ENCODE measurements at places on chromosomes 7 and 10.

DNA sequence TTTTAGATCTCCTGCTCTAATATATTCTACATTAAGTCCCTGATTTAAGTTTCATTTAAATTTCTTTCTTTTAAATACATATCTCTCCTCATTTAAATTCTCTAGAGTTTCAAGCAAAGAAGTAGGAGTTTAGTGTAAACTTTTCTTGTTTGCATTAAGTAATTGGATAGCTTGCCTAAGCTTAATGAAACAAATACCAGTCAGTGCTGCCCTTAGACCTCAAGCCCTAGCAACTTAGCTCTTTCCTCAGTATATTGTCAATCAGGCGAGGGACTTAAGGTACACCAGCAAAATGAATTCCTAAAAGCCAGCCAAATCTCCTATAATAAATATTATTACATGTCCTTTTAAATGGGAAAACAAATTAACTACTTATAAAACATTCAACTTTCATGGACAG lies 101.5 kb downstream of the CHCHD3 start:
- DNase-seq: no peak

DNA sequence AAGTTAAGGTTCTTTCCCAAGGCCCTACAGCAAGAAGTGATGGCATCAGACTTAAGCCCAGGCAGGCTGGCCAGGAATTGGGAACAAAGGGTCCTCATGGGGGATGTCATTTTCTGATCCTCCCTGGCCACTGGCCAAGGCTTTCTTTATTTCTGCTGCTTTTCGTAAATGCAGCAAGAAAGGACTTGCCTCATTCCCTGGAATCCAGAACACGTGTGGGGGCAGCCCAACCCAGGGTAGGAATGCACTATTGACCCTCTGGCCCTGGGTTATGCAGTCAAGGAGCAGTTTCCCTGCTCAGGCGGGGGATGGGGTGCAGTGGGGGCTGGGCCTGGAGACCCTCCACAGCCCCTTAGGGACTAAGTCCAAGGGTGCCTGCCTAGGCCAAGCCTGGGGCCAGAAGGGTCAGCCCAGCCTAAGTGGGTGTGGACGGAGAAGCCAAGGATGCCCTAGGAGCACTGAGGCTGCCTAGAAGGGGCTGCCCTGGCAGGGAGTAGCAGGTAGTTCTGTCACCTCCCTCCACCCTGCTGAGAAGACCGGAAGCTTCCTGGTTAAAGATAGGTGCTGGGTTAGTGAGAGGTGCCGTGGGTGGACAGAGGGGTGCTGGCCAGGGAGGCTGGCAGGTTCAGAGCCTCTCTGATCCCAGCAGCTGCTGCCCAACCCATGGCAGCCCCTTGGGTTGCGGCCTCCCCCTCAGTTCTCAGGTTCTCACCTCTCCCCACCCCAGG lies 179.2 kb downstream of the SH3PXD2A start:
- no peak for DNase-seq

DNA sequence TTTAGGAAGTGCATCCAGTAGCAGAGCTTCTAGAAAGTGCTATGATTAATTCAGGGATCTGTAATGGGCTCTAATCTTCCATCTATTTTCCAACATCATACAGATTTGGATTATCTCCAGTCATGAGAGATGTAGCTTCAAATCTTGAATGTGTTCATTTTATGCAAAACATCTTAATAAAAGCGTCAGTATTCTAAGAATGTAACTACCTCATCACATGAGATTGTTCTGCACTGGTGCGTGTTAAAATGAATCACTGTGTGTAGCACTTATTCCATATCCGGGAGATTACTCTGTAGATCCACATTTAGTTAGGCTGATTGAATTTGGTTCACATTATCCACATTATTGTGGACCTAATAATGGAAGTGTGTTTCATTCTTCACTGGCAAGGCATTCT lies 344.9 kb upstream of the CHRM2 start:
- no peak for DNase-seq

DNA sequence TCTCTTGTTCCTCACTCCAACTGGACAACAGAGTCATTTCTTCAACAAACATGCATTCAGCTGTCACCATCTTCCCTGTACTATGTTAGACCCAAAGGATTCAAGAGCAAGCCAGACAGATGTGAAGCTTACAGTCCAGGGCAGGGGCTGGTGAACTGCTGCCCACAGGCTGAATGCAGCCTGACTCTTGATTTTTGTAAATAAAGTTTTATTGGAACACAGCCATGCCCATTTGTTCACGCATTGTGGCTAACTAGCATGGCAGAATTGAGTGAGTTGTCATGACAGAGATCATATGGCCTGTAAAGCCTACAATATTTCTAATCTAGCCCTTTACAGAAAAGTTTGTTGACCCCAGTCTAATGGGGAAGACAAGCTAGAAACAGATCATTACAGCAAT lies 208.7 kb downstream of the EMX2 start:
- DNase-seq: no peak

DNA sequence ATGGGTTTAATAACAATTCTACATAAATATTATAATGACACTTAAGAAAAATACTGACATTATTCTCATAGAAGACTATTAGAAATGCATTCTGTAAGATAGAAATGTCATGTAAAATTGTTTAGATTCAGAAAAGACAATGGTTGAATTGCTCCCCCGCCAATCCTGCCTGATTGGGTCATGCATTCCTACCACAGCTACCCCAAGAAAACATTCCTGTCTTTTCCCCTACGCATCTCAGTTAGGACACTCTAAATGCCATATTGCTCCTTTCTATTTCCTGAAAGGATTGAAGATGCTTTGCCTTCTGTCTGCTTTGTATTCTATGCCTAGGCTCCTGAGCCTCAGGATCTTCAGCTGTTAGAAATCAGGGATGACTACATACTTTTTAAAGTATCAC lies 109.4 kb downstream of the DGKB start:
- DNase-seq: no peak

DNA sequence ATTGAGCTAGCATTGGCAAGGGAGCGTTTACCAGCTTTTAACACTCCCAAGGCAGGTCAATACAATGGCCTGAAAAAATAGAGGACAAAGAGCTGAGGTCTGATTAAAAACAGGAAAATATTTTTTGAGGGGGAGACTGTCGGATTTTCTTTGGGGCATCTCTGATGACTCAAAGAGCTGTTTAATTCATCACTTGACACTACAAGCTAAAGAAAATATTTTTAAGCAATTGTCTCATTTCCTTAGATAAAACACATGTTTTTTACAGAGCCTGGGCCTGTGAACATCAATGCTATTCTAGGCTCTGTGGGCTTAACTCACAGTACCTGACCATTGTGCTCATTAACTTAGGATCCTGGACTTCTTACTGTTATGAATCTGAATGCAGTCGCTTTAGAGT lies 100.8 kb downstream of the NRP1 start:
- DNase-seq: no peak

- DNase-seq: no peak
Observed at GRCh38 chr7:4725014-4725849, 43.1 kb downstream of the FOXK1 start.

- DNase-seq: no peak
Observed at GRCh38 chr10:60203993-60204618, 185.6 kb downstream of the ANK3 start.

- no peak for DNase-seq
Observed at GRCh38 chr7:158809596-158809995, 19.7 kb downstream of the ESYT2 start.

DNA sequence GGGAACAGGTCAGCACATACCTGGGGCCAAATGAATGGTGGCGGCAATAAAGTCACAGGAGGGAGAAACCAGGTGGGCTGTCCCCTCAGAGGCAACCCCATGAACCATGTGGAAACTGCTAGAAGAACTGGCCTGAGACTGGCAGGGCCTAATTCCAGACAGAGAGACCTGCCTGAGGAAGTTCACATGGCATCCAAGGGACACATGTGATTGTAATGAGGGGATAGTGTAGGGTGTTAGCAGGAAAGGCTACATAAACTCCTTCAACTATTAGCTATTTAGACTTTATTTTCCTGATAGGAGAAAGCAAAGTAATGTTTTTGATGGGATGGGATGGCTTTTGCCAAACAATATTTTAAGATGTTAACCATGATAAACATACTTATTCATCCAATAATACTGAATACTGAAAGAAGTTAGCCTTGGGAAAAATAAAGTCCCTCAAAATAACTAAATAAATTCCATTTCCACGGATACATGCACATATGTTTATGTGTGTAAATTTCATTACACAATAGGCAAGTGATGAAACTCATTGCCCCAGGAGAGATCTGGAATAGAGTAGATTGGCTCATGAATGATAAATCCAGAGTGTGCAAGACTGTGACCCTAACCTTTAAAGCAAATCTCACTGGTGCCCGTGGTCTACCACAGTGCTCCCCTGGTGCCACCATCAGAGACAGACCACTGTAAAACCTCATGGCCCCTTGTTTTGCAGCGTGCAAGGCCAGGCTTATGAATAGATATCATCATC lies 137.0 kb downstream of the NRF1 start:
- DNase-seq: no peak

DNA sequence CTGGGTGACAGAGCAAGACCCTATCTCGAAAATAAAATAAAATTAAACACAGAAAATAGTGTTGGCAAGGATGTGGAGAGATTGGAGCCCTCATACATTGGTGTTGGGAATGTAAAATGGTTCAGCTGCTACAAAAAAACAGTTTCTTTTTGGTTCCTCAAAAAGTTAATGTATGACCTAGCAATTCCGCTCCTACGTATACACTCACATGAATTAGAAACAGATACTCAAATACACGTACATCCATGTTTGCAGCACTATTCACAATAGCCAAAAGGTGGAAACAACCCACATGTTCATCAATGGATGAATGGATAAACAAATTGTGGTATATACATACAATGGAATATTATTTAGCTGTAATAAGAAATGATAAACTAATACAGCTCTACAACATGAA lies 28.4 kb upstream of the CHCHD3 start:
- no peak for DNase-seq

DNA sequence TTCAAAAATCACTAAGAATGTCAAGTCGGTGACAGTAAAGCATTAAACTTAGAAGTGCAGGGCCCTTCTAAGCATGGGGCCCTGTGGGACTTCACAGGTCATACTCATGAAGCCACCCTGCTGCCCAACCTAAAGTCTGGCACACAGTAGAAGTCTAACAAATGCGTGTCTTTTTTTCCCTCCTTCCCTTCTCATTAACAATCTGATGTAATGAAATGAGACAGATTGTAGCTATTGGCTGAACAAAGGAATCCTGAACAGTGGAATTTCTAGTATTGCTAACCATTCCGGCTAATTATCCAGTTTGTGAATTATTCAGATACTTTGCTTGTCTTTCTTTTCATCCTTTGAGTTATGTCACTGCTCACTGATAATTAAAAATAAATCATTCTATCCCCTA lies 369.9 kb downstream of the WDR11 start:
- DNase-seq: no peak

DNA sequence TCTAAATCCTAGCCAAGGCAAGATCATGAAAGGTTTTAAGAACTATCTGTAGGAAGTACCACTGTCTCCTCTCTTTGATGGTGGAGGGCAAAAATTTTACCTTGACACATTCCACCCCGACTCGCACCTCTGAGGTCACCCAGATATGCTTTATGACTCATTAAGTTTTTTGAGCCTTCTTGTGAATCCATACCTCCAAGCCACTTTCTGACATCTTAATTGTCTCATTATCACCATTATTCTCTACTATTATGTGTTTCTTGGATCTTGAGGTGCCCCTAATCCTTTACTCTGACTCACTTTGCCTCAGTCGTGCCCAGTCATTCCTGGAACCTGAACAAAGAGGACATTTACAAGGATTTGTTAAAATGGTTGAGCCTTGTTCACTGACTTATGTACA lies 146.6 kb downstream of the RAPGEF5 start:
- no peak for DNase-seq

- no peak for DNase-seq
Observed at GRCh38 chr7:49797987-49798660, 24.7 kb downstream of the VWC2 start.
